ENCODE measurements at places on chromosomes 1 and 21. TPM values are rescaled to one million over a fixed set of nuclear protein-coding genes. Genes with fewer than 3 reads are reported as not detected.

PLA2G2F gene
- not detected for total RNA-seq

RHD gene
- 0.18 TPM for total RNA-seq

HHIPL2 gene
- total RNA-seq = not detected

ECM1 gene
- total RNA-seq = 46.8 TPM

SH2D1B gene
- total RNA-seq = 0.11 TPM

Measured in right cardiac atrium (tissue), 5 donors.